Stimulated activated CD8-positive, alpha-beta memory T cell treated with anti-CD3 and anti-CD28 coated beads, Interleukin-4, amount 100 ng/mL, for 48 hours (primary cell): ENCODE measurements at places on chromosomes 6 and 20.

DNA sequence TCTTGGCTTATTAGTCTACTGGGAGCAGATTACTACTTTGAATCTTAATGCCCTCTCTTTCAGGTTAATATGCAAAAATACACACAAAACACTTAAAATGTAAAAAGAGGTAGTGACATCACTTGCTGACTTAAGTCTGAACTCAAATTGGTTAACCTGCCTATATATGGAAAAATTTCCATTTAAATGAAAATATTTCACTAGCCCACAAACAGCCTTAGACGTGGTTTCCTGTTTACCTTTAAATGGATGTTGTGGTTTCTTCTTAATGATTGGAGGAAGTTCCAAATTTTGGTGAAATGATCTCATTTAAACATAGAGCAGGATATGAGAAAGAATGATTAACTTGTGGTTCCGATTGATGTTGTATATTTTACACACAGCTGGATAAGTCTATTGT, 553.7 kb downstream of the CD109 start:
- DNase-seq = no peak

DNA sequence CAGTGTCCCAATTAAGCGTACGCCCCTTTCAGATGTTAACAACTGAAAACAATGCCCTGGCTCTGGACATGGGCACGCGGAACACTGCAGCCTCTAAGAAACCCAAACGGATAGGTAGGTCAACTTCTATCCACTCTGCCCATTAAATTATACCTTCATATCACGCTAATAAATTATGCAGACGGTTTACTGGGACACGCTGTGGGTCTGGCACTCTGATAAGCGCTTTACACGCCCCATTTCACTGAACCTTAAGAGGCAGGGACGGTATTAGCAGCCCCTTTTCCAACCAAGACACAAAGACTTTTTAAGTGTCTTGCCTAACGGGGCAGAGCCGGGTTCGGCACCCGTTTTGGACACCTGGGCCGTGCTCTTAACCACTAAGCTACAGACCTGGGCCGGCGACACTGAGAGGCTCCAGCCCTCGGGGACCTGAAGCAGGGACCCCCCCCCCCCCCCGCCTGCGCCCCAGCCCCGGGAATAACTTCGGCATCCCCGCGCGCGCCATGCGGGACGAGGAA, 744 bp downstream of the STAU1 start:
- DNase-seq = peak; percentile 49

DNA sequence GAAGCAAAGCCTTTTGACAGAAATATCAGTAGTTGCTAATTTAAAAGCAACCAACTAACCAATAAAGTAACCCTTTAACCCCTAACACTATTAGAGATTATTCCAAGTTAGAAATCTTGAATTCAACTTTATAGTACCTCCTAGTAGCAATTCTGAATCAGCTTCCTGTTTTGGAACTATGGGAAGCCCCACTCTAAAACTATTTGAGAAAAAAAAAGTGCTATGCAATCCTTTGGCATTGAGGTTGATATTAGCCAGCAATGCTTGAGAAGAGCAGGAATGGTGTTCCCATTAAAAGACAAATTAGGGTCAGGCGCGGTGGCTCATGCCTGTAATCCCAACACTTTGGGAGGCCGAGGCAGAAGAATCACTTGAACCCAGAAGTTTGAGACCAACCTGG, 306.2 kb upstream of the ZFP64 start:
- no peak for DNase-seq

- no peak for DNase-seq
Measured at GRCh38 chr20:53580376-53581111, 13.1 kb downstream of the ZNF217 start.

DNA sequence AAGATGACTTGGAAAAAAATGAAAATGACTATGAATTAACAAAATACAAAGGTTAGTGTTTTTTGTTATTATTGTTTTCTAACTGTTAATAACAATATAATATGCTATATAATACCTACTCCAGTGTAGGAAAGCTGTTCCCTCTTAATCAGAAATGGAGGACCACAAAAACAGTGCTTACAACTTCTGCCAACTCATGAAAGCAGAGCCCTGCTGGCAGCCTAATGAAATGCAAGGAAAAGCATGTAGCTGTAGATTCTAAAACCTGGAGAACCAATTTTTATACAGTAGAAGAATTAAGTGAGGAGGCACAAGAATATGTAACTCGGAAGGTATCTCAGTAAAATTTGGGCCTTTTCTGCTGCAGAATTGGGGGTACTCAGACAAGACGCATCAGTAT, 29.4 kb downstream of the PHIP start:
- DNase-seq = no peak

DNA sequence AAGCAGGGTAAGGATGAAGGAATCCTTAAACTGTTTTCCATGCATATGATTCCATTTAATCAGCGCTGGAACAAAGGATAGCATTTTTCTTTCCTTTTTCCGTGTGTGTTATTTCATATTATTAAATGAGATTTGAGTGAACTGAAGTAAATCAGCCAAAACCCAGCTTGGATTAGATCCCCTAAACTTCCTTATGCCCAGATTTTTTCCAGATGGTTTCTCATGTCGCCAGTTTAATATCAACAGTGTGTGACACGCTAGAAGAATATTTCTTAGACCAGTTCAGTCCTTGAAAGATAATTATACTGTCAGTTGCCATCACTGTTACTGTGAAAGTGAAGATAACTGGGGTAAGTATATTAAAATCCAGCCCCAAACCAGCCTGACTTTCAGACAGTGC, 1009.4 kb downstream of the KIF16B start:
- DNase-seq = no peak

- DNase-seq = no peak
Measured at GRCh38 chr6:62229231-62229630, 56.8 kb downstream of the KHDRBS2 start.

DNA sequence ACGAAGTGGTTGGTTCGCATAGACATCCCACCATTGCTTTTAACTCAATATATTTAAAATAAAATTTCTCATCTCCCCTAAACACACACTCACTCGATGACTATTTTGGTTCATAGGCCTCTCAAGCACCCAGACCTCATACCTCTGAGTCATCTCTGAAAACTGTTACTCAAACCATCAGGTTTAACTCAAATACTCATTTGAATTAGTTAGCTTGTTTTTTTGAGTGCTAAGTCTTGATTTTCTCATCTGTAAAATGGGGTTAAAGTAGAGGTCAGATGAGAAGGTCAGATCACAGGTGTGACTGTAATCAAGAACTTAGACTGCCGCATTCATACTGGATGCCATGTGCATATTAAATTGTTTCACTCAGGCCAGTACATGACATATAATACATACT, 243.9 kb upstream of the TENT5A start:
- no peak for DNase-seq

- no peak for DNase-seq
Measured at GRCh38 chr6:36232172-36232571, 35.6 kb downstream of the BRPF3 start.

DNA sequence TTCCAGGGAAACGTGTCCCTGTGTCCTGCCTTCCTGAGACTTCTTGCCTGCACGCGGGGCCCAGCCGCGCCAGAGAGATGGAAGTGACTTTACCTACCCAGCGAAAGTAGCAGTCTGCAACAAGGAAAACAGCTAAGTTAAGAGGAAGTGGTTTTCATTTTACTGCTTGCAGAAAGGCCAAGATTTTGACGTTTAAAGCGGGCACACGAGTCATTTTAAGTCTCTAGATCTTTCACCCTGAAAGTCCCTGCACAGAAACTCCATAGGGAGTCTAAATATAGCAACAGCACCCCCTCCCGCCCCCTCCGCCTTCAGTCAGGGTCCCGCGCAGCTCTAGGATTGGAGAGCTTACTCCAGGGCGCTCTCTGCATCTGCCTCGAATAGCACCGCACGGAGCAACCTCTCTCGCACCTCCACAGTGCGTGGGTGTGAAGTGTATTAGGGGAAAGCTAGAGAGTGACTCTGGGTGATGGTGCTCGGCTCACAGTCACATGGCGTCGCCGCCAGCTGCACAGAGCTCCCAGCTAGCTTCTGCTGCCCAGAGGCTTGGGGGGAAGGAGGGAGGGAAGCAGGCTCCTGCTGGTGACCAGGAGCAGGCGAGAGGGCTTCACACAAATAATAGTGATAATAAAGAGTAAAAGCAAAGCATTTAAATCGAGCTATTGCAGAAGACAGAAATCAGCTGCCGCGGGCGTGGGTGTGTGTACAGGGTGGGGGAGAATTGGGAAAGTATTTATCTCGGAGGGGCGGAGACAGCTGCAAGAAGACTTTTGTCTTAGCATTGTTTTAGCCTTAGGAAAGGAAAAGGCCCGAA, 1.8 kb upstream of the KCNQ5 start:
- DNase-seq = peak; percentile 85

- no peak for DNase-seq
Measured at GRCh38 chr20:37395921-37396415, 50.0 kb downstream of the SRC start.

- DNase-seq = no peak
Measured at GRCh38 chr6:94217836-94218235, 798.5 kb upstream of the EPHA7 start.

GRCh38 chr20:47868744-47869143, 83.5 kb upstream of the SULF2 start:
- DNase-seq = no peak

GRCh38 chr20:24018796-24019195, 30.2 kb upstream of the GGTLC1 start:
- DNase-seq = no peak
